ENCODE measurements at places on chromosomes 16 and 17.

DNA sequence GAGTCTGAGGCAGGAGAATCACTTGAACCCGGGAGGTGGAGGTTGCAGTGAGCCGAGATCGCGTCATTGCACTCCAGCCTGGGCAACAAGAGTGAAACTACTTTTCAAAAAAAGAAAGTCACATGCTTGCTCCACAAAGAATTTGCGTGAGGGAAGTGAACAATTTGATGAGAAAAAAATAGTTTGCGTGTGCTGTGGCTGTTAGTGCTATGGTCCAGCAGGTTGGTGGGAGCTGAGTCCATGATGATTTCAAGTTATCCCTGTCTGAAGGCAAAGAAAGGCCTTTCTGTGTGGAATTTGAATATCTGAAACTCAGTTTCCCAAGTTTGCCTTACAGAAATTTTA is 21.0 kb downstream of the PRCD start:
- DNase-seq: no peak

DNA sequence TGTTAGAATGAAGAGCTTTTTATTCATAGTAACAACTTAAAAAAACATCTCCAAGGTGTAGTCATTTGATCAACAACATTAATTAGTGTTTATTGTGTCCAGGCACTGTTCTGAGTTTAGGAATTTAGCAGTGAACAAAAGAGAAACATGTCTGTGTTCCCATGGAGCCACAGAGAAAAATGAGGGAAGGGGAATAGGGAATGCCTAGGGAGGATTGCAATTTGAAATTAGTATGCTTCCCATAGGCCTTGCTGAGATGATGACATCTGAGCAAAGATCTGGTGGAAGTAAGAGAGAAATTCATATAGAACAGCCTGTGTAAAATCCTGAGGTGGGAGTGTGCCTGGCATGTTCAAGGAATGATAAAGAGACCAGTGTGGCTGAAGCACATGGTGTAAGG is 318.0 kb downstream of the BCAS3 start:
- DNase-seq: no peak

DNA sequence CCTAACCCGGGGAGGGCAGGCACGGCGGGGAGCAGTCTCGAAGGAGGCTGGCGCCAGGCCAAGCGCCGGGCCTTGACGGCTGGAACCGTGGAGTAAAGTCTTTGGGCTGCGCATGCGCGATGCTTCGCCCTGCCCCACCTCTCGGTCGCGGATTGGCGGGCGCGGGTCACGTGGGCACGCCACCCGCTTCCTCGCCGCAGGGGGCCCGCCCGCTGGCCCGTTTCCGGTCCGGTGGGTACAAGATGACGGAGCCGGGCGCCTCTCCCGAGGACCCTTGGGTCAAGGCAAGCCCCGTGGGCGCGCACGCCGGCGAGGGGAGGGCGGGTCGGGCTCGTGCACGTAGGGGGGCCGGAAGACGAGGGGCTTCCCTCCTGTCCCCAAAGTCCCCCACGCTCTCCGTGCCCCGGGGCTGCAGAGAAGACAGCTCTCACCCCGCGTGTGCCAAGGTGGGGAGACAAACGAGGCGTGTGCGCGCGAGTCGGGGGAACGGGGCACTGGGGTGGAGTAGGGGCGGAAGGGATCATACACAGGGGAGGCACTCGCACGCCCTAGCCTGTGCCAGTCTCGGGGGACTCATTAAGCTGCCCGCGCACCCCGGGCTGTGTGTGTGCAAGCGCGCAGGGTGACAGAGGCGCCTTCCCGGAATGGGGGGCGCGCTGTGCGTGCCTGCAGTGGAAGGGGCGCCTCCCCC is at the start of gene MLX:
Gene MLX, plus strand, starts transcription at position 218 of the 691 bp plus-strand sequence. Its CDS starts 25 bp downstream, at position 243.
- peak; percentile 87 for DNase-seq

DNA sequence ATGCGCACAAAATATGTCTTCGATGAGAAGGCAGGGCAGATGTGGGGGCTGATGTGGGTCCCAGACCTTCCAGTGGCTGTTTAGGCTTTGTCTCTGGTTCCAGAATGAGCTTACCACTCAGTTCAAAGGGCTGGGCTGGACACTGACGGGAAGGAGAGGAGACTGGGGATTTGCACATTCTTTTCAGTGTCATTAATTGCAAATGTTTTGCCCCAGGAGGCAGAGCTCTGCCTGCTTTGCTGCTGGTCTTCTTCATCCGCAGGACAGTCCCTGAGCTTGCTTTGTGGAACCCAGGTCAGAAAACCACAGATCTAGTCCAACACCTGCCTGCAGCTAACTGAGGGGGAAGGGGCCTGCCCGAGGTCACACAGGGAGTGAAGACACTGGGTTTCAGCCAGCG is 20.9 kb downstream of the KCNG4 start:
- no peak for DNase-seq

DNA sequence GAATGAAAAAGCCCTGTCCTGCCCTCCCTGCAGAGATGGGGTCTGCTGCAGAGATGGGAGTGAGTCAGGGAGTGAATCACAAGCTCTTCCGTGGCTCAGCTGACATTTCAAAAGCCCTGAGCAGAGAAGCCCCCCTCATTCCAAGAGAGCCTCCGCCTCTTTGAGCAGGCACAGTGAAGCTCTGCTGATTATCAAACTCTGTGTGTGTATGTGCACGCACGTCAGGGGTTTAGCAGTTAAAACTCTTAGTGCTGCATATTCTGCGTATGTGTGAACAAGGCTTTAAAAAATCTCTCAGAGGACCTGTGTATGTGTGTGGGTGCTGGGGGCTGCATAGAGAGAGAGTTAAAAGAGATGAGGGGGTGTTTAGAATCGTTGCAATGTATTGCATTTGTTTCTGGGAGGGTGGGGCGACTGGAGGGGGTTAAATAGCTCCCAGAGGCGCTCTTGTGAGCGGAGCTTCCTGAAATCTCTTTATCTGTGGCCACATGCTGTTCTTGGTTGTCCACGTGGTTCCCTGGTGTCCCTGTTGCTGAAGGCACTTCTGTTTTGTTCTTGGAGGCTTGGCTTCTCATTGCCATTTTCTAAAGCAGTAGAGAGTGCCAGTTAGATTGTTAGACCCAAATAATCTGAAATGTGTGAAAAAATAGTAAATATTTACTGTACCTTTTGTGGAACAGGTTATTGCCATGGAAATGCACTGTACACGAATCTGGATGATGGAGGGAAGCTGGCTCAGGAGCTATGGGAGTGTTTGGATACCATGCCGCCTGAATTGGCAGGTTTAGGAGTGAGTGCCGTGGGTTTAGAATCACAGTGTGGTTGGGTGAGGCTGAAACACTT is 116.6 kb downstream of the PRKCB start:
- DNase-seq: no peak

DNA sequence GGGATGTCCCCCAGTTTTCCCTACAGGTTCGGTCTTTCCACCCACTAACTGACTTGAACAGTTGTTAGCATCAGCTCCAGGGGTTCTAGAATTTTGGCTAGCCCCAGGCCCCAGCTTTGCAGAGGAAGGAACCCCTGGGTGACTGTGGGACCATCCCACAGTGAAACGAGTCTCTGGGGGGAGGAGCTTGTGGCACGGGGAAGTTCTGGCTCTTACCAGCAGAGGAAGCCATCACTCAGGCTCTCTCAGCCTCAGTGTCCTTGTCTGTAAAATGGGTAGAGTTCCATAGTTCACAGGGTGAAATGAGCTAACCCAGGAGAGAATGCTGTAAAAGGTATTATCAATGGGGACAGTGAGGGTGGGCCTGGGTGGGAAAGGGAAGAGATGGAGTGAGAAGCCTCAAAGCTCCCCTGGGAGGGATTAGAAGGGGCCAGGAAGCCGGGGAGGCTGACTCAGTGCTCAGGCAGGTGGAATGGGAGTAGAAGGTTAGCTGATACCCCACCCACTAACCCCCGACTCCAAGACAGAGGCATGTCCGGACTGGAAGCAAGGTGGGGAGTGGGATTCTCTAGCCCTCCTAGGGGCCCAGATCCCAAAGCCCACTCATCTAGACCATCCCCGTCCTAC is 30.9 kb upstream of the CDC42EP4 start:
- no peak for DNase-seq

GRCh38 chr16:47523342-47524006 is 62.3 kb downstream of the PHKB start:
- DNase-seq: no peak

- no peak for DNase-seq
These were observed 3.1 kb upstream of the LHX1 start for GRCh38 chr17:36934144-36934691.

DNA sequence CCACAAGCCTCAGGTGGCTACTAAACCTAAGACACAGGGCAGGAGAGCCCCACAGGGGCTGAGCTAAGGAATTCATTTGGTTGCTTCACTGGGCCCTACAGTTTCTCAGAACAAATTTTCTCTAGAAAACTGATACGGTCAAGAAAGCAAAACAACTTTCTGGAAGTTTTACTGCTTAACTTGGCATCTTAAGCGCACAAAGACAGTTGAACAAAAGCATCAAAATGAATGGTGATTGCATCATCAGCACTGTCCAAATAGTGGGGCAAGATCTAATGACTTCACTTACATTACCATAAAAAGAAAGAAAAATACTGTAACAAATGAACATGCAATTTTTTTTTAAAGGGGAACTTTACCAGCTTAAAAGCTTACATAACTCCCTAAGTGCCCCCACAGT is 47.6 kb downstream of the XPO6 start:
- no peak for DNase-seq

- DNase-seq: no peak
These were observed 11.0 kb upstream of the SEC14L1 start for GRCh38 chr17:77129568-77130301.

GRCh38 chr17:77128896-77129567 is 11.7 kb upstream of the SEC14L1 start:
- no peak for DNase-seq

DNA sequence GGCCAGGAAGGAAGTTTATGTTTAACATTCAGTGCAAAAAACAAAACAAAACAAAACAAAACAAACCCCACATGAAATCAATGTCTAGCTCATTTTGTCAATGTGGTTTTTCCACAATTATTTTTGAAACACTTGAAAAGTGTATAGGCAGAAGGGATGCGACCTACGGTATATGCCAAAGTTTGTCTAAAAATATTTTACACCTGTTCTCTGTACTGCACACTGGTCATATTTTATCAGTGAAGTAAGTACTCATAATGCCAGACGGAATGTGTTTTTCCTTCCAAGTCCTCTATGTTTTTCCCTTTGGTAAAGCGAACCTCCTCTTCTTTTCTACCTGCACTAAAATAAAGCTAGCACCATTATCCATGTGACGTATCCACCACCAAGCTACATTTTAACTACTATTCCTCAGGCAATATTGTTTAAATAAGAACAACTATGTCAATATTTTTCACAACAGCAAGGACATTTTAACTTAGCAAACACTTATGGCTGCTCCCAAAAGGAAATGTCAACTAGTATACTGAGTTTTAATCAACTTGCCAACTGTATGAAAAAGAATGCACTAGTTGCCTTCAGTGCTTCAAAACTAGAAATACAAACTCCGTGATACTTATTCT is 10.3 kb downstream of the TOB1 start:
- no peak for DNase-seq

DNA sequence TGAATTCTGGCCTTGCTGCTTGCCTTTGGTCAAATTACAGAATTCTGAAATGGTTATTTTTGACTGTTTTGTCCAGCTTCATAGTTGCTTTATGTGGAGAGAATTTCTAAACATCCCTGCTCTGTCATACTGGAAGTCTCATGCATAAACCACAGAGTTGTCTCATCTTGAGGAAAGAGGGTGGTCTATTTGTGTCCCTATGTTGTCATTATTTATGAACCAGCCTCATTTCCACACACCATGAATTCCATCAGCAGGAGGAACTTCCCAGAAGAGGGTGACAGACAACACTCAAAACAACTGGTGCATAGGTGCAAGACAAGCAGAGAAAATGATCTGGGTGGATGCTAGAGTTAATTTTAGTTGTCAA is 525.8 kb upstream of the GOT2 start:
- DNase-seq: no peak

- no peak for DNase-seq
These were observed 700.3 kb downstream of the CDH11 start for GRCh38 chr16:64421515-64421914.

DNA sequence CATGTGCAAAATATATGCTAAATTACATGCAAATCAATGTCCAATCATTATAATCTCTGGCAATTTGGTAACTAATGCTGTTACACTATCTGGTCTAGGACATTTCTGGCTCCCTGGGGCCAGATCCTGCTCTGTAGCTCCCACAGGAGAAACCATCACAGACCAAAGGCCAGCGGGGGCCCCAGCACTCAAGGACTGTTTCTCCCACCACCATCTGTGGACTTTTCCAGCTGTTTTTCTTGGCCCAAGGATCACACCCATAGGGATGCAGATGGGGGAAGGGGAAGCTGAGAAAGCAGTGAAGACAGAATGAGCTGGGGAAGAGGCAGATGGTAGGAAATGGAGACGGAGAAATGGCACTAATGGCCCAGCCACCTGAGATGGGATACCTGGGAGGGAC is at the start of gene HIGD1B:
Gene HIGD1B, plus strand, starts transcription at position 298 of the 400 bp plus-strand sequence. CDS start 270 bp downstream, outside the sequence.
- no peak for DNase-seq

DNA sequence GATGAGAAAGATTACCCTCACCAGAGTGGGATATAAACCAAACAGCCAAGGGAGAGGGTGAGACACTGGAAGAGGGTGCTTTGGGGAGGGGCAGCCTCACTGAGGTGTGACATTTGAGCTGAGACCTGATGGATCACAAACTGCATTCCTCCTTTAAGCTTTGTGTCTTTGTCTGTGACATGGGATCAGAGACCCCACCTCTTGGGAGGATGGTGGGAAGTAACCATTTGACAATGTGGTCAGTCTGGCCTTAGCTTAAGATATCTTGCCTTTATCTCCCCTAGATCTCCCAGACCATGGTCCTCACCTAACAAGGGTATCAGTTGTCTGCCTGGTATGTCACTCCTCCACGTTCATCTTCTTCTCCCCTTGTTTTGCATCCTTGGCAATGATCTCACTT is 163.4 kb downstream of the SHISA9 start:
- no peak for DNase-seq

- DNase-seq: no peak
These were observed 83.5 kb upstream of the TNRC6A start for GRCh38 chr16:24645739-24646645.

- DNase-seq: peak; percentile 80
These were observed 171.6 kb upstream of the TNRC6C start for GRCh38 chr17:77786740-77787505.

DNA sequence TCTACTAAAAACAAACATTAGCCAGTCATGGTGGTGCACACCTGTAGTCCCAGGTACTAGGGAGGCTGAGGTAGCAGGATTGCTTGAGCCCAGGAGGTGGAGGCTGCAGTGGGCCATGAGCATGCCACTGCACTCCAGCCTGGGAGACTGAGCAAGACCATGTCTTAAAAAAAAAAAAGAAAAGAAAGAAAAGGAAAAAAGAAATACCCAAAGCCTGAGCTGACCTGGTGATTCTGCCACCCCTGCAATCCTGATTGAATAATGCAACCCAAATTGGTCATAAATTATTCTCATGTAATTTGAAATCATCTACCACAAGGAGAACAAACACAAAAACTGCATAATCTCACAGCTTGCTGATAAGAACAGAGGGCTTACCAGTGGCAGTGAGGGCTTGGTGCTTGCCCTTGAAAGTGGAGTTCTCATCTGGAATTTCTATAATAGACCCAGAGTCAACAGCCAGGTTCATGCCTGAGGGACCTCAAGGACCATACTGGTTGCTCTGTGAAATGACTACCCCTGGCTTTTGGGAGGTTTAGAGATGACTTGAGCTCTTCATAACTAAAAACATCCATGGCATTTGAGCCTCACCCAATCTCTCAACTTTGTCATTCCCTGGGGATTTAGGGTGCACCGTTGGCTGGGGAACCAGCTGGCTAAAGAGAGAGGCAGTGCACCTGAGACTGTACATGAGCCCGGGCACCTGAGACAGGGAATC is 35.4 kb upstream of the TMC5 start:
- DNase-seq: peak; percentile 35

Measured in NCI-H1105 treated with DMSO at 0.1 percent for 48 hours (cell line).